ENCODE measurements at places on chromosomes 7 and 10.
A peak's percentile ranks its signal among the peaks of the same experiment; 100 is the strongest.

- DNase-seq, result no peak
Measured at GRCh38 chr10:17278607-17279240, 50.7 kb downstream of the VIM start.

GRCh38 chr7:47588704-47589225 lies 6.9 kb upstream of the TNS3 start:
- no peak for DNase-seq

DNA sequence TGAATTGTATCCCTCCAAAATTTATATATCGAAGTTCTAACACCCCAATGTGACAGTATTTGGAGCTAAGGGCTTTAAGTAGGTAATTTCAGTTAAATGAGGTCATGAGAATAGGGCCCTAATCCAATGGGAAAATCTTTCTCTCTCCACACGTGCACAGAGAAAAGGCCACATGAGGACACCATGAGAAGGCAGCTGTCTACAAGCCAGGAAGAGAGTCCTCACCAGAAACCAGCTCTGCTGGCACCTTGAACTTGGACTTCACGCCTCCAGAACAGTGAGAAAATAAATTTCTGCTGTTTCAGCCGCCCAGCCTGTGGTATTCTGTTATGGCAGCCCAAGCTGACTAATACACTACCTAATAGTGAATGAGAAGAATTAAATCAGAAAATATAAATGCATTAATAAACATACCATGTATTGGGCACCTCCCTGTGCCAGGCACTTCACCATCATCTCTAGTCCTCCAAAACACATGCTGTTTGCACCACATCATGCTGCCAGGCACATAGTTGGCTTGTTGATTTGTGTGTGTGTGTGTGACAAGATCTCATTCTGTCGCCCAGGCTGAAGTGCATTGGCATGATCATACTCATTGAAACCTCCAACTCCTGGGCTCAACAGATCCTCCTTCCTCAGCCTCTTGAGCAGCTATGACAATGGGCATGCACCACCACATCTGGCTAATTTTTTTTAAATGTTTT lies 9.1 kb upstream of the TOMM7 start:
- DNase-seq, result no peak

DNA sequence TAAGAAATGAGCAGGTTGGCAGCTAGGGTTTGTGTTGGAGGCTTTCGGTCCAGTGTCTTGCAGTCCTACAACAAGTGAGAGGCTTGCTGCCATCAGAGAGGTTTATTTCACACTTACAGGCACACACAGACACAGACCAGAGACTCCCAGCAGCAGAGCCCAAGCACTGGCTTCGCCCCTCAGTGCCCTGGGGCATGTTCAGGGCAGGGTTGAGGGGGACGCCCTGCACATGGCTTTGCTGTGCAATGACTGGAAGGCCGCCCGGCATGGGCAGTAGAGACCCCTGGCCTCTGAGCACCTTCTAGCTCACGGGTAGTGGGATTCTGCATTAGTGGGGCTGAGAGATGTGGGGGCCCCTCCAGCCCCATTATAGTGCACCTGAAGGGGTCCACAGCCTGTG lies 3.8 kb downstream of the SPRN start:
- no peak for DNase-seq

DNA sequence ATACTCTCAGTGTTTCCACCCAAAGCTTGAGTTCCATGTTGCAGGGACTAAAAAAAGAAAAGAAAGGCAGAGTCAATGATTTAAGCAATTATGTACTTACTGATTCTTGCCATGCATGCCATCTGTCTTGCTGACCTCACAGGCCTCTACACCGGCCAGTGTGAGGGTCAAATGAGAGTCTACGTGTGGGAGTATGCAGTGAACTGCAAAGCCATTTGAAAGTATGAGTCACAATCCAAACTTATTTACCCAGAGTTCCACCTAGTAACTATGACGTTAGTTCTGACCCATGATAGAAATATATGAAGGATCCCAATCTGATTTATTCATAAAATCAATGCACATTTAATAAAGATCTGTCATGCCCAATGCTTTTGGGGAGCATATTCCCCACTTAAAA lies 26.5 kb downstream of the PDE1C start:
- no peak for DNase-seq

DNA sequence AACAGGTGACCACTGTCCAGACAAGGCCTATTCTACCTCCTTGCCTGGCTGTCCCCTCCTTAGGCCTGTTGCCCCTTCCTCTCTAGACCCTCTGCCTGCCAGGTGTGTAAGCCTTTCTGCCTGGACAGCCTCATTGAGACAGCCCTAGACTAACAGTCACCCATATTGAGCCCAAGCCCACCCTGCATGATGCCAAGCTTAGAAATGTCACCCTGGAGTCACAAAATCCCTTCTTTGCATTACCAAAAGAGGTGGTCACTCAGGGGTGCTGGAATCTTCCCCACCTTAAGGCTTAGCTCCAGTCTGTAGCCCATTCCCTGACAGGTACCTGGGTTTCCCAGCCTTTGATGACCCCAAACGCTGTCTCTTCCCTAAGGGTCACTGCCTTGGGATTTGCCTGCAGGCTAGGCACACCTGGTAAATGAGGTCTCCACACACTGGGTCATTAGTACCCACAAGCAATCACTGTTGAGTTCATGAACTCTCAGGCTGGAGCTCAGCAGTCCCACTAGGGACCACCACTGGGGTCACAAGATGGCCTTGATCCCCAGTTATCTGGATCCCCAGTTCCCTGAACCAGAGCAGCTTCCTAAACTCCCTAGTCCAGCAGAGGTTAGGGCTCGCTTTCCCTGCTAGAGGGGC lies 54.9 kb upstream of the CAMK2B start:
- no peak for DNase-seq

- no peak for DNase-seq
Measured at GRCh38 chr10:129056734-129057689, 410.0 kb upstream of the MGMT start.

GRCh38 chr10:122647383-122647968 lies 52.2 kb downstream of the C10orf120 start:
- DNase-seq, result no peak

- no peak for DNase-seq
Measured at GRCh38 chr7:91632234-91632940, 248.1 kb downstream of the MTERF1 start.

GRCh38 chr10:28680358-28680752 lies 3.0 kb downstream of the BAMBI start:
- no peak for DNase-seq

DNA sequence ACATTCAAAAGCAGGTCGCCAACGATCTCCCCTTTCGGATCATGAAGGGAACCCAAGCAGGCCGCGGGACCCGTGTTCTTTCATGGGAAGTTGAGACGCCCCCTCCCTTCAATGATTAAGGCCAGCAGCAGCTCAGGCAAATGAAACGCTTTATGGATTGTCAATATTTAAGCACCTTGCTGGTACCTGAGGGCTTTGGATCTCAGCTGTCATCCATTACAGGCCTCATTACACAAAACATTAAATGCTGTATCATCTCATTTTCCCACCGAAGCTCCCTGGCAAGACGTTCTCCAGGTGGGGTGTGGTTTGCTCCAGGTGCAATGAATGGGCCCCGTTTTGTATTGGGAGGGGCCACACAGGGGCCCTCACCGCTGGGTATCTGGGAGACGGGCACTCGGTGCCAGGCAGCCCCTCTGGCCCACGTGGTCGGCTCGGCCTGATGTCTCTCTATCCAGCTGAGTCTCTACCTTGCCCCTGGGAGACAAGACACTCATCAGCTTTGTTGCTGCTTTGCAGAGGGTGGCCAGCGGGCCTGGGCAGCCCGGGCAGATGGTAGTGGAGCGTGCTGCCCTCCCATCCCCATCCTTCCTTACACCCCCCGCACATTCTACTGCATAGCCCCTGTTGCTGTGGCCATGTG lies 456.1 kb upstream of the FOXK1 start:
- DNase-seq, result peak; percentile 78

- no peak for DNase-seq
Measured at GRCh38 chr10:66637273-66638036, 288.4 kb upstream of the LRRTM3 start.

Data from NCI-H2081 treated with DMSO at 0.1 percent for 48 hours (cell line).